IgD-negative memory B cell (primary cell): ENCODE measurements at places on chromosomes 7 and 10. TPM values are rescaled to one million over a fixed set of nuclear protein-coding genes. Genes with fewer than 3 reads are reported as not detected.

The KCNH2 gene
- polyA plus RNA-seq, result 2.5 TPM

The ARL5B gene
- 1.6 TPM for polyA plus RNA-seq

The TMEM270 gene
- not detected for polyA plus RNA-seq

The TMEM184A gene
- polyA plus RNA-seq, result 0.08 TPM

The PDZD7 gene
- not detected for polyA plus RNA-seq

The OR6V1 gene
- polyA plus RNA-seq, result not detected

The GPR22 gene
- not detected for polyA plus RNA-seq

The HACD1 gene
- polyA plus RNA-seq, result not detected

The PPP1R3C gene
- polyA plus RNA-seq, result not detected

The KCNIP2 gene
- 14.5 TPM for polyA plus RNA-seq

The CRPPA gene
- polyA plus RNA-seq, result 0.79 TPM

The ZNF467 gene
- polyA plus RNA-seq, result not detected

The PSD gene
- polyA plus RNA-seq, result 2.8 TPM

The LIPN gene
- polyA plus RNA-seq, result 0.31 TPM

The CYP26A1 gene
- not detected for polyA plus RNA-seq

The LARP4B gene
- 31.3 TPM for polyA plus RNA-seq

The MBL2 gene
- polyA plus RNA-seq, result not detected

The NIPSNAP2 gene
- 43.7 TPM for polyA plus RNA-seq
